Activated T-helper 1 cell treated with anti-CD3 and anti-CD28 coated beads, Interleukin-12 subunit alpha, Interleukin-12 subunit beta, Interleukin-2, Interleukin-4 antibody, amounts not matched to agents 30 ng/mL and 10 ng/mL and 1 ng/mL, durations not matched to agents 14 hours and 24 hours and 36 hours (primary cell): ENCODE measurements at places on chromosomes 2 and 18. TPM values are rescaled to one million over a fixed set of nuclear protein-coding genes. Genes with fewer than 3 reads are reported as not detected.

GRCh38 chr18:814300-815084 is 2.5 kb upstream of the YES1 start:
- DNase-seq: no peak
- H3K27me3 ChIP-seq: no peaks in the 10 kb centered on the region
- H3K36me3 ChIP-seq: peaks cover 3% of the 10 kb centered on the region
- H3K4me1 ChIP-seq: peaks cover 45% of the 10 kb centered on the region

- no peak overlapping the region for H3K27ac ChIP-seq
- H3K4me3 ChIP-seq: no peak overlapping the region
- H3K36me3 ChIP-seq: no peaks in the 10 kb centered on the region
- peaks cover 18% of the 10 kb centered on the region for H3K4me1 ChIP-seq
- peaks cover 29% of the 10 kb centered on the region for H3K27me3 ChIP-seq
Observed at GRCh38 chr18:54812885-54813284, 15.4 kb upstream of the RAB27B start.

GRCh38 chr2:175461839-175462238 is 280.3 kb upstream of the ATP5MC3 start:
- no peaks in the 10 kb centered on the region for H3K27me3 ChIP-seq
- no peak for DNase-seq
- no peaks in the 10 kb centered on the region for H3K36me3 ChIP-seq
- no peak overlapping the region for H3K27ac ChIP-seq
- no peaks in the 10 kb centered on the region for H3K4me1 ChIP-seq

GRCh38 chr18:60624207-60624606 is 251.6 kb upstream of the MC4R start:
- no peaks in the 10 kb centered on the region for H3K27me3 ChIP-seq
- no peaks in the 10 kb centered on the region for H3K36me3 ChIP-seq
- H3K27ac ChIP-seq: no peak overlapping the region

Gene NEMP2
- total RNA-seq: 11.7 and 13.6 TPM in 2 replicates

Gene G6PC2
- not detected in 2 replicates for total RNA-seq

DNA sequence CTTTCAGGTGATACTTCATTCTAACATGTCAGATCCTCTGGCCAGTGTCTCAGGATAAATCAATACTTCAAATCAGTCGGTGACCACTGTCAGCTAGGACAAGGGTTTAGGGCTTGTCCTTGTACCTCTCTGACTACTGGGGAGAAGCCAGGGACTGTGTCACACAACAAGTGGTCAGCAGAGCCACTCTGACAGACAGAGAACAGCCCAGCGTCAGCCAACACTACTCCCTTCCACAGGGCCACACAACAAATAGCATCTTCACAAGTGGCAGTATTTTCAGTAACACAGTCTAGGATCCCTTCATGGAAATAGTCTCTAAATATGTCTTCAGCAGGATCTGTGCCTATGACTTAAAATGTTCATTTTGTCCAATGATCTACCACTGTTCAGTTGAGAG is 14.2 kb downstream of the FLACC1 start:
- H3K4me3 ChIP-seq: no peak overlapping the region
- peaks cover 12% of the 10 kb centered on the region for H3K4me1 ChIP-seq
- no peak overlapping the region for H3K27ac ChIP-seq
- DNase-seq: no peak
- H3K27me3 ChIP-seq: no peaks in the 10 kb centered on the region
- peaks cover 32% of the 10 kb centered on the region for H3K36me3 ChIP-seq

GRCh38 chr2:126029316-126029715 is 626.6 kb upstream of the GYPC start:
- H3K4me1 ChIP-seq: no peaks in the 10 kb centered on the region
- H3K27ac ChIP-seq: no peak overlapping the region
- no peaks in the 10 kb centered on the region for H3K36me3 ChIP-seq
- no peak overlapping the region for H3K4me3 ChIP-seq

GRCh38 chr2:122516775-122517174 is 761.3 kb downstream of the TSN start:
- no peaks in the 10 kb centered on the region for H3K27me3 ChIP-seq
- no peaks in the 10 kb centered on the region for H3K4me1 ChIP-seq
- no peaks in the 10 kb centered on the region for H3K36me3 ChIP-seq
- no peak for DNase-seq
- no peak overlapping the region for H3K27ac ChIP-seq
- no peak overlapping the region for H3K4me3 ChIP-seq

GRCh38 chr2:152155209-152155608 is 20.4 kb downstream of the STAM2 start:
- no peak overlapping the region for H3K4me3 ChIP-seq
- peaks cover 4% of the 10 kb centered on the region for H3K4me1 ChIP-seq
- H3K36me3 ChIP-seq: peaks cover 9% of the 10 kb centered on the region
- DNase-seq: no peak
- H3K27me3 ChIP-seq: no peaks in the 10 kb centered on the region
- H3K27ac ChIP-seq: no peak overlapping the region

GRCh38 chr2:19205983-19206533 is 152.4 kb downstream of the OSR1 start:
- no peaks in the 10 kb centered on the region for H3K36me3 ChIP-seq
- DNase-seq: no peak
- H3K4me1 ChIP-seq: no peaks in the 10 kb centered on the region
- H3K4me3 ChIP-seq: no peak overlapping the region
- no peaks in the 10 kb centered on the region for H3K27me3 ChIP-seq

DNA sequence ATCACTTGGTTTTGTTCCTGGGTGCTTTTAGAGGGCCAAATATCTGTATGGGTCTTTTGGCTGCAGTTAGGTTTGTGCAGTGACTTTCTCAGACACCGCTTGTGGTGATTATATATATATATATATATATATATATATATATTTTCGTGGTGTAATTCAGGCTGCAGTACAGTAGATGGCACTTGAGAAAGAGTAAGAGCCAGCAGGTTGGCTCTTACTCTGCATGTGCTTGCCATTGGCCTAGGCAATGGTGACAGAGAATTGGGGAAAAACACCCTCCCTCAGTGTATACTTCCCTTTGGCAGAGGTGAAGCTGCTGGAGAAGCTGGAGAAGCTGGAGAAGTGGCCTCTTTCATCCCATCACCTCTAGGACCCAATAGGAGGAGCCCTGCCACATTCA is 22.2 kb upstream of the MYL1 start:
- H3K4me1 ChIP-seq: no peaks in the 10 kb centered on the region
- H3K4me3 ChIP-seq: no peak overlapping the region
- no peak overlapping the region for H3K27ac ChIP-seq
- H3K27me3 ChIP-seq: no peaks in the 10 kb centered on the region
- H3K36me3 ChIP-seq: no peaks in the 10 kb centered on the region

Gene DYNAP
- total RNA-seq: not detected in 2 replicates

DNA sequence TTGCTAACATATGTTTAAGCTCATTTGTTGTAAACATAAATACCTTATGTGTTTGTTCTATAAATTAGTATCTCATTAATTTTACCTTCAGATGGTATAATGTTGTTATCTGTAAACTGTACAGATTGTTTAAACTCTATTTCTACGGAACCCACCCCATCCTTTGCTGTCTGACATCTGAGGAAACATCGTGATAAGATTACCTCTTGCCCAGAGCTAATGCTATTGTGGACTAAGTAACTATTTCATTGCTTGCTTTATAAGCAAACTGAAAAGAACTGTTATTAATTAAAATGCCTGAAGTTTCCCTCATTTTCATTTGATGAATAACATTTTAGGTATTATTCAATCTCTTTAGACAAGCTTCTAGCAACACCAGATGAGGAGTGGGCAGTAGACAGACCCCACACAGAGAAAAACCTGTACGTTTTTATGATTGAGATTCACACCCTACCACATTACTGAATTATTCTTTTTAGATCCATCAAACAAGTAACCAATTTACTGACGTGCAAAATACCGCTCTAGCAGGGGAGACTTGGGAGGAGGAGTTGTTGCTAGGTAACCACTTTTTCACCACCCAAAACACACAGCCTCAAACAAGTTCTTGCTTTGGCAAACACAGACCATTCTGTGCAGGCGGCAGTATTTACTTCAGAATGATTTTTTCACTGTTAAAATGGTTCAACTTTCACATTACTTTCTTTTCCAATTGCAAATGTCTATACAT is 1.9 kb upstream of the SYT4 start:
- no peaks in the 10 kb centered on the region for H3K4me1 ChIP-seq
- H3K4me3 ChIP-seq: no peak overlapping the region
- no peaks in the 10 kb centered on the region for H3K27me3 ChIP-seq
- H3K27ac ChIP-seq: no peak overlapping the region
- DNase-seq: no peak
- no peaks in the 10 kb centered on the region for H3K36me3 ChIP-seq

DNA sequence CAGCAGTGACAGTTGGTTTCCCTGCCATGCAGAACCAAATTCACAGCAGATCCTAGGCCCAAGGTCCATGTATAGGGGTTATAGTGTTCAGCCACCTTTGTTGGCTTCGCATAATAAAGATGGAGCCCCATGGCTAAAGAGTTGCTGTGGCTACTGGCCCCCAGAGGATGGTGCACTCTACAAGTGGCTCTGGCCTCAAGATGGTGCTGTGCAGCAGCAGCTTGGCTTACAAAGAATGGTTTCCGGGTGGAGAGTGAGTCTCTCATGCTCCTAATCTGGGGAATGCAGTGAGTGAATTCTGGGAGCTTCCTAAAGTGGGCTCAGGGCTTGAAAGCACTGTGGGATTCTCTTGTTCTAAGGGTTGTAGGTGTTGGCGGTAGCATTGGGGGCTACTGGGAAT is 1199.7 kb downstream of the CNTNAP5 start:
- no peak overlapping the region for H3K4me3 ChIP-seq
- no peaks in the 10 kb centered on the region for H3K4me1 ChIP-seq
- H3K27me3 ChIP-seq: no peaks in the 10 kb centered on the region

Gene THSD7B
- total RNA-seq: not detected in 2 replicates

DNA sequence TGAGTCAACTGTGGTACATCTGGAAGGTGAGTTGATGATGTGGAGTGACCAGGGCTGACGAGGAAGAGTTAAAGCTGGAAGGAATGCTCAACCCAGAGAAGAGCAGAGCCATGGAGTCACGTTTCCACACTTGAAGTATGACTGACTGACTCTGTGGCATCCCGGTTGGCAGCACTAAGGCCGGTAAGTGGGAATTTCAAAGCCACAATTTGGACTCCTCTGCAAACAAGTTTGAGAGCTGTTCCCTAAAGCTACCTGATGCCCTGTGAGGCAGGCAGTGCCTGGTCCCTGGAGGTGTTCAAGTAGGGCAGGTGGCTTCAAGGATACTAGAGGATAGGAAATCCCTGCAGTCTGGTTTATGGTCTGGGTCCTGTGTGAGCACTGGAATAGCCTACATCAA is 69.3 kb upstream of the ITGB6 start:
- peaks cover 16% of the 10 kb centered on the region for H3K27me3 ChIP-seq
- peaks cover 34% of the 10 kb centered on the region for H3K4me1 ChIP-seq
- no peak for DNase-seq
- H3K36me3 ChIP-seq: peaks cover 22% of the 10 kb centered on the region
- H3K27ac ChIP-seq: no peak overlapping the region
- H3K4me3 ChIP-seq: peak overlapping the region; percentile 62

DNA sequence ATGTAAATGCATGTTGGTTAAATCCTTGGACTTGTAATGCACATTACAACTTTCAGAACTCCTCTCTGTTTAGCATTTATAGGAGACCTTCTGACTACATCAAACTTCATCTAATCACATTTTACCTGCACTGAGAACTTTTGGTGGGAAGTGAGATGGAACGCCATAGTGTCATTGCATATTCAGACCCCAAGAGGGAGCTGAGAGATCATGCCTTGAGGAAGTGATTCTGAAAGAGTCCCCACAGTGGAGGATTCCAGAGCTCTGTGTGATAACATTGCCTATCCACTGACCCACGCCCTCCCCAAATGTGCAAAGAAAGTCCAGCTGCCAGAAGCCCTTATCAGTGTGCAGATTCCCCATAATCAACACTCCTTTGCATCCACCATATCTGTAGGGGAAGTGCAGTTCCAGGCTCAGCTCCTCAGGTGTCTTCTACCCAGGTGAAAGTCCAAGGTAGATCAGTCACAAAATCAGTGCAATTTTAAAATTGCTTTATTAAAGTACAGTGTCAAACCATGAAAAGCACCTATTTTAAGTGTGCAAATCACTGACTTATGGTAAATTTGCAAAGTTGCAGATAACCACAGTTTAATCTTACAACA is 212.4 kb downstream of the RPIA start:
- no peaks in the 10 kb centered on the region for H3K36me3 ChIP-seq
- H3K4me1 ChIP-seq: no peaks in the 10 kb centered on the region
- no peak for DNase-seq

Gene CHRND
- total RNA-seq: not detected in 2 replicates

Gene SPC25
- total RNA-seq: 17.9 and 19.9 TPM in 2 replicates

DNA sequence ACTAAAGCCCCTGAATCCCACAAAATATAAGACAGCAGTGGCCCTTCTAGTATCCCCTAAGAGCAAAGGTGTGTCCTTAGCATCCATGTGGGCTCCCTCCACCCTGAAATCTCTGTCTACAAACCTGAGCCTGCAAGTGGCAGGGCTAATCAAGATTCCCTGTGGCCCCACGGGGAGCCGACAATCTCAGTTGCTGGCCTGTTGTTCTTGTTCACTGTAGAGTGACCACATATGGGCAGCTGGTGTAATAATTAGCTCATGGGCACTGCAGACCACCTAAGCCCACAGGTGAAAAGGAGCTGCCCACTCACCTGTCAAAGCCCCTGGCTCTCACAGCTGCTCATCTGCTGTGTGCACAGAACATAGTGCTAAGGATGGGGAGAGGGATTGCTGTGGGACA is 102.3 kb downstream of the MRO start:
- DNase-seq: no peak
- H3K27ac ChIP-seq: no peak overlapping the region
- no peak overlapping the region for H3K4me3 ChIP-seq
- H3K27me3 ChIP-seq: no peaks in the 10 kb centered on the region
- H3K36me3 ChIP-seq: no peaks in the 10 kb centered on the region

- peaks cover 68% of the 10 kb centered on the region for H3K27me3 ChIP-seq
- peaks cover 6% of the 10 kb centered on the region for H3K4me1 ChIP-seq
- H3K27ac ChIP-seq: no peak overlapping the region
- H3K4me3 ChIP-seq: peak overlapping the region; percentile 65
- no peaks in the 10 kb centered on the region for H3K36me3 ChIP-seq
Observed at GRCh38 chr2:176637486-176638166, 368.4 kb downstream of the MTX2 start.

DNA sequence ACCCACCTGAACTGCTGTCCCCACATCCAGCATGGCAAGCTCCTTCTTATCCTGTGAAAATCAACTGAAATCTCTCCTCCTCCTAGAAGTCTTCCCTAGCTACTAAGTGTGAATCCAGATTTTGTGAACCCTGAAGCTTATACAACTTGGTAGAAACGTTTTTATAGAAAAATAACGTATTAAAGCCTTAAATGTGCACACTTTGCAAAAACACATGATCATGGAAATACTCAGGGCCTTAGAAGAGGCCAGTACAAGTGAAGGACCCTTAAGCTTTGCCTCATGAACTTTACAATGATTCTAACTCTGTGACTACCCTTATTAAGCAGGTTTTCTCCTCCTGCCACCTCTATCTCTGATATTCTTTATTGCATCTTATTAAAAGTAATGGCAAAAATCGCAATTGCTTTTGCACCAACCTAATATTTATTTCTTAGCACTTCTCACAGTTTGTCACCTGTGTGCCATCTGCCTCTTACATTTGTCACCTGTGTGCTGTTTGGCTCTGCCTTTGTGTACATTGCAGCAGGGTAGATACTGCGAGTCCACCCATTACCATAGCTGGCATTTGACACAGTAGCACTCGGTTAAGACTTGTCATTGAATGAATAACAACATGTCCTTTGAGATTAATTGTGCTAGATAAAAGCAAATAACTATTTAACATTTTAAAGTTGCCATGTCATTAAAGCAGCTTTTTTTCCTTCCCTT is 42.2 kb downstream of the FRZB start:
- no peak overlapping the region for H3K27ac ChIP-seq

GRCh38 chr18:49819823-49820671 is 6.7 kb upstream of the ACAA2 start:
- peaks cover 32% of the 10 kb centered on the region for H3K36me3 ChIP-seq
- H3K27ac ChIP-seq: peak overlapping the region; percentile 85
- H3K4me1 ChIP-seq: peaks cover 66% of the 10 kb centered on the region
- H3K27me3 ChIP-seq: no peaks in the 10 kb centered on the region
- peak; percentile 41 for DNase-seq
